Ovary (tissue), 10 donors: ENCODE measurements at places on chromosomes 2 and 18. TPM values are rescaled to one million over a fixed set of nuclear protein-coding genes. Genes with fewer than 3 reads are reported as not detected.

The DUSP19 gene
- 4.1 TPM for total RNA-seq

The POTEE gene
- 0.13 TPM for total RNA-seq

The LMAN1 gene
- 66.3 TPM for total RNA-seq

The ALLC gene
- not detected for total RNA-seq

The B3GNT7 gene
- 24.4 TPM for total RNA-seq

The POTEI gene
- 0.80 TPM for total RNA-seq

The VWA3B gene
- total RNA-seq, result 2.2 TPM

The ABCB11 gene
- total RNA-seq, result 0.05 TPM

The GALNT13 gene
- total RNA-seq, result 1.6 TPM

The PRSS56 gene
- not detected for total RNA-seq

The CIB4 gene
- not detected for total RNA-seq

The ELAC1 gene
- 7.8 TPM for total RNA-seq

The RASGRP3 gene
- total RNA-seq, result 3.5 TPM

The TOGARAM2 gene
- 1.8 TPM for total RNA-seq

The ABCG5 gene
- not detected for total RNA-seq

The UGP2 gene
- total RNA-seq, result 89.3 TPM

The FAM110C gene
- total RNA-seq, result 4.1 TPM
